ENCODE measurements at places on chromosomes 11 and 22.

DNA sequence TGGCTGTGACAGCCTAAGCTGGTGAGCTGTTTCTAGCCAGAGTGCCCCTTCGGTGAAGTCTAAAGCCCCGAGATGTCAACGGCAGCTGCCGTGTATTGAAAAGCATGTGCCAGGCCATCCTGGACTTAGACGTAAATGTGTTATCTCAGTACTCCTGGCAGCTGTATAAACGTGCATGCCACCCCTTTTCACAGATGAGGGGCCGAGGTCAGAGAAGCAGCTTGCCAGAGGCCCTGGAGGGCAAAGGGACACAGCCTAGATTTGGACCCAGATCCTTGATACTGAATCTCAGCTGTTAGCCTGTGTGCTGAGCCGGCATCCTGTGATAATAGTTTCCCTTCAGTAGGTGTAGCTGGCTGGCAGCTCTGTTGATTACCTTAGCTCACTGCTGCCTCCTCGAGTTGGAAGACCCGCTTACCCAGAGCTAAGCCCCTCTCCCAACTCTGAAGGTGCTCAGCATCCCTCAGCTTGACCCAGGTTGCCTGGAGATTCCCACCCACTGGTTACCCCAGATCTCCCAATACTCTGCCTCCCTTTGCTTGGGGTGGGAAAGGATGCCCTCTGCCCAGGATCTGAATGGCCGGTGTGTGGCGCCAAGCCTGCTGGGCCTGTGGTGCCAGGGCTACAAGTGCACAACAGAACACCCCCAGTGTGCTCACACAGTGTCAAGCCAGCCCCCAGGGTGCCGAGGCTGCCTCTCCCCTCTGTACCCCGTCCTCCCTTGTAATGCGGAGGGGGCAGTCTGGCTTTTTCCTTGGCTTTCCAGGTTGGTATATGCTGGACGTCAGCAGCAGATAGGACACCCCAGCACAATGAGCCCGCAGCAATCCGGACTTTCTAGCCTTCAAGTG, 59.8 kb upstream of the WNT7B start:
- no peak for DNase-seq

DNA sequence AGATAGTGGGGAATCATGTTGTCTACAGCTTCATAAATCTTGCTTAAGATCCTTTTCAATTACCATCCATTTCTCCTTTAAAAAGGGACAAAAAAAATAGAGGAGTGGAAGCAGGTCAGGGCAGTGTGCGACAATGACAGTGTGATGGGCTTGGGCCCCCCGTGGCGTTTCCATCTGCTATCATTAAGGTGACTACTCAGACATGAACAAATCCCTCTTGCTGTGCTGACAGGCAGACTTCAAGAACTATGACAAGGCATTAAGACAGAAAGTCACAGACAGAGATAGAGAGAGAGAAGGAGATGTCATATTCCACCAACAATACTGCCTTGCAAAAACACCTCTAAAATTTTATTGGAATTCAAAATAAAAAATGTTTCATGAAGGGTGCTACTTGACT, 263.2 kb downstream of the DCDC1 start:
- no peak for DNase-seq

GRCh38 chr11:6655790-6656583, at the start of gene DCHS1:
TSS of gene DCHS1 (minus strand) at chr11:6655809. CDS start at chr11:6641613, 14,196 bp downstream.
- DNase-seq: peak; percentile 56

- no peak for DNase-seq
Observed at GRCh38 chr11:113119074-113119473, 157.9 kb downstream of the NCAM1 start.

DNA sequence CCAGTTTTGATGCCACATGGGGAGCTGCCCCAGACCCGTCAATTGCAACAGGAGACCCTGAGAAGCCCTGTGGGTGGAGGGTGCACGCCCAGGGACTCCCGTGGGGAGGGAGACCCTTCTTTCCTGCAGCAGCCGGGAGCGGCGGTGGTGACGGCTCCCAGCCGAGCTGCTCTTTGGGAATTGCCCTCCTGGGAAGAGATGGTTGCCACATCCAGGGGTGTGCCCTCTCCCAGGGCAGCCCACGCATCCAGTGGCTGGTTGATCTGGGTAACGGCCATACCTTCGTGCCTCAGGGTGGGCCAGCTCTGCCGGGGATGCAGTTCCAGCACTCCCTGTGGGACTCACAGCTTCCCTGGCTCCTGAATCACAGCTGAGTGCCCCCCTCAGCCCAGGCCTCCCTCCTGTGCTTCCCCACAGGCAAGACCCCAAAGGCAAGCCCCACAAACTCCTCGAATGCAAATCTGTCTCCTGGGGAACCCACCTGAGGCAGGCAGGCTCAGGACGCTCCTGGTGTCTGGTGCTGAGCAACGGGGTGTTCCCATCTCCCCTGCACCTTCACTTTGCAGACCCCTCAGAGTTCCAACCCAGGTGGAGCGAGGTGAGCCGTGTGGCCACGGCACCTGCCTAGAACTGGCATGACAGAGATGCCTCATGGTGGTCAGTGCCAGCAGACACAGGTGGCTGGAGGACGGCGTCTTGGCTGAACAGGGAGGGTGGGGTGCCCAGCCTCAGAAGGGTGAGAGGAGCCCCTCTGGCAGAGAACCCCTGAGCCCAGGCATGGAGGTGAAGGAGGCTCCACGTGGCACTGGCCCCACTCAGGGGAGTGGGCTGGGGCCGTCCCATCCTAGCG, 1027.4 kb downstream of the BRD1 start:
- no peak for DNase-seq

GRCh38 chr22:40312050-40312449, 34.2 kb upstream of the ADSL start:
- no peak for DNase-seq

DNA sequence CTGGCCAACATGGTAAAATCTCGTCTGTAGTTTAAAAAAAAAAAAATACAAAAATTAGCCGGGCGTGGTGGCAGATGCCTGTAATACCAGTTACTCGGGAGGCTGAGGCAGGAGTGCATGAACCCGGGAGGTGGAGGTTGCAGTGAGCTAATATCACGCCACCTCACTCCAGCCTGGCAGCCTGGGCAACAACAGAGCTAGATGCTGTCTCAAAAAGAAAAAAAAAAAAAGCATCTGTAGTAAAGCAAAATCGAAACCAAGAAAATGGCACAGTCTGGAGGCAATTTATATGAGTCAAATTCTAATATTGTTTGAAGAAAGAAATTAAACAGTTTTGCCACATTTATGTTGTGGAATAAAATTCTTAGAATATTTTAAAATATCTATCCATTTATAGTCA, 365.0 kb upstream of the CHORDC1 start:
- DNase-seq: no peak

DNA sequence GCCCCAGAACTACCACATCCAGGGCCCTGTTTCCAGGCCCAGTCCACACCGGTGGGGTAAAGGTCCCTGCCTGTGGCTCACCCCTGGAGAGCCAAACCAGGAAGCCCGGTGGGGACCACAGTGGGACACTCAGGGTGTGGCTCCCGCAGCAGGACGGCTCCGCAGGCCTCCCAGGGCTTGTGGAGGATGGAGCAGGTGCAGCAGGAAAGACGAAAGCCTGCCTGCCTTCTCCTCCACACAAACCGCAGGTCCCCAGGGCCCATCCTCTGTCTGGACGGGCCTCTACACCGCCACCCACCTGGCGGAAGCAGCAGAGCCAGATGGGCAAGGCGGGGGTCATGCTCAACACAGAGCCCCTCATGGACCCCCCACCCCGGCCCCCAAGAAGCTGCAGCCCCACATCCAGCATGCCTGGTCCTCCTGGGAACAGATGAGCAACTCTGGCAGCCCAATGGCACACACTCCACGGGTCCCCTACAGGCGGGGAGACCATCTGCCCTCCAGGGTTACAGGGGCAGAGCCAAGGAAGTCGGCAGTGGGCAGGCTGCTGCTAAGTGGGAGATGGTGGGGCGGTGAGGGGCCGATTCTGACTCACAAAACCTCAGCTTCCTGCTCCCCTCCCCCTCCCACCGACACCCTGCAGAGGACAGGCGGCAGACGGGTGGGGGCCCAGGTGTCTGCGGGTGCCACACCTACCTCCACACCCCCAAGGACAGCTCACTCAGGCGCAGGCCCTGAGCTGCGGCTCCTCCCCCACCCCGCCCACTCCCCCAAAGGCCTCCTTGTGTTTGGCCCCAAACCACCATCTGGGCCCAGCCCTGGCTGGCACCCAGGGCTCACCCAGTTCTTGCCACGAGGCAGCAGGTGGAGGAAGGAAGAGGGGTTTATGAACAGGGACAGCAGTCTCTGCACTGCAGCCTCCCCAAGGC, 5.2 kb downstream of the SBF1 start:
- DNase-seq: no peak

DNA sequence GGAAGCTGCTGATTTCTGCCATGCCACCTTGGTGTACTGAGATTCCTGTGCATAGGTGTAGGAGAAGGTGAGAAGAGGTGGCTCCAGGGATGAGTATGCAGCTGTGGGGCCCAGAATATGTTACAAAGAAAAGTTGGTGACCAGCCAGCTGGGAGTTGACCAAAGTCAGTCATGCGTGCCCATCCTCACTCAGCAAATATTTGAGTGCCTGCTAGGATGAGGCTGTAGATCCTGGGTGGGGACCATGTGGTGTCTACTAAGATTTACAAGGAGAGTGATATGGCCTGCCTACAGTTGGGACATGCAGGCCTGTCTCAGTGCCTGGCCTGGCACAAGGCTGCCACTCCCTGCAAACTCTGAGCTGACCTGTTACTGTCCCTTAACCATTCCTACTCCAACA, 19.4 kb downstream of the RNF185 start:
- DNase-seq: peak; percentile 32

DNA sequence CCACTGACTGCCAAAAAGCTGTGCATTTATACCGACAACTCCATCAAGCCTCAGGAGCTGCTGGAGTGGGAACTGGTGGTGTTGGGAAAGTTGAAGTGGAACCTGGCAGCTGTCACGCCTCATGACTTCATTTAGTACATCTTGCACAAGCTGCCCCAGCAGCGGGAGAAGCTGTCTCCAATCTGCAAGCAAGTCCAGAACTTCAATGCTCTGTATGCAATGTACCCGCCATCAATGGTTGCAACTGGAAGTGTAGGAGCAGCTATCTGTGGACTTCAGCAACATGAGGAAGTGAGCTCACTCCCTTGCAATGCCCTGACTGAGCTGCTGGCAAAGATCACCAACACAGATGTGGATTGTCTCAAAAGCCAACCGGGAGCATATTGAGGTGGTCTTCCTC, at the start of gene SLC22A25:
TSS of gene SLC22A25 (minus strand) at position 67 of the 400 bp plus-strand sequence. CDS start 13,947 bp downstream, outside the sequence.
- no peak for DNase-seq

GRCh38 chr22:41023299-41023623, 69.1 kb upstream of the EP300 start:
- DNase-seq: no peak

DNA sequence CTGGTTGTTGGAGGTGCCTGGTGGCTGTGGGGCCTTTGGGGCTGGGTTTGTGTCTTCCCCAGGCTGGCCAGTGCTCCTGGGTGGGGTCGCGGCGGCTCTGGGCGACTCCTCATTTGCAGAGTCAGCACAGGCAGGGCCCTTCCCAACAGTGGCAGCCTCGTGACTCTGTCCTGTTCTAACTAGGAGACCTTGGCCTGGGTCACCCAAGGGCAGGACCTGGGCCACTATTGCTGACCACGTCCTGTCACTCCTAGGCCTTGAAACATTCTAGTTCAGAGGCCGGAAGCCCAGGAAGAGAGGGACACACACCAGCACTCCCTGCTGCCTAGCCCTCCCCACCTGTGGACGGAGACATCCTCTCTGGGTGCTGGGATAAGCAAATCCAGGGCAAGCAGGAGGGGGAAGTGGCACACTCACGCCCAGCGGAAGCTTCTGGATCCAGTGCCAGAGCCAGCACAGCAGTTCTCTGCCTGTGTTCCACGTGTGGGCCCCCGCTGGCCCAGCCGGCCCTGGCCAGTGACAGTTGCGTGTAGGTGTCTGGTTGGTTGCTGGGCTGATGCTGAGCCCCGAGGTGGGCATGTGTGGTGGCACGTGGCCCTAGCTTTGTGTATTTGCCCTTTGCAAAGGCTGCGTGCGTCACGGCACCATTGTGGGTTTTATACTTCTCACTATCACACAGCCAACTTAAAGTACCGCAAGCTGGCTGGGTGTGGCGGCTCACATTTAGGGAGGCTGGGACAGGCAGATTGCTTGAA, 4.3 kb upstream of the CHID1 start:
- no peak for DNase-seq

DNA sequence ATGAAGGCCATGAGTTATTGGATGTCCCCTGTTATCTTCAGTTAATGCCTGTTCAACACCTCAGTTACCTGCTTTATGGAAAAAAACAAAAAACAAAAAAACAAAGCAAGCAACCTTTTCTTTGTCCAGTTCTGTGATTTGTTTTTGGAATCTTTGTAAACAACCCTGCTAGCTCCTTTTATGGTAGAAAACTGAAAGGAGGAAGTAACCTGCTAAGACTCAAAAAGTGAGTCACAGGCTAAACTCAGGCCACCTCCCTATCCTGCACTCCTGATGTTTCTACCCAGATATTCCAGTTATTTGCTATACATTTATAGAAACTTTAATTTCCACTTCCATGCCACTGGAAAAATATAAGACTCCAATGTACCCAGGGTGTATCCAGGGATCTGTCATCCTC, 20.6 kb upstream of the TLCD5 start:
- no peak for DNase-seq

DNA sequence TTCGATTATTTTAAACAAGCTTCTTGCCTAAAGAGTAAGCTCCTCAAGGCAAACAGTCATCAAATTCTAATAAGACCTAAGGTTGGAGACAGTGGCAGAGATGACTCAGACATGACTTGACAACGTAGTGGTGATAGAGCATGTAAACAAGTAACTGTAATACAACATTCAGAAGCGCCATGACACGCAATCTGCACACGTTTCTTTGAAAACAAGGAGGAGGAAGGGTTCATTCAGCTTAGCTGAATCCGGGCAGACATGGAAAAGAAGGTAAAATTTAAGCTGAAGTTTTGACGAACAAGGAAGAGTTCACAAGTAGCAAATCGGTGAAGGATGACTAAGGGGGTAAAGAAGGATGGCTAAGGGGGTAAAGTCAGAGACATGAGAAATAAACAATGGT, 152.4 kb upstream of the ZC3H12C start:
- DNase-seq: peak; percentile 38

DNA sequence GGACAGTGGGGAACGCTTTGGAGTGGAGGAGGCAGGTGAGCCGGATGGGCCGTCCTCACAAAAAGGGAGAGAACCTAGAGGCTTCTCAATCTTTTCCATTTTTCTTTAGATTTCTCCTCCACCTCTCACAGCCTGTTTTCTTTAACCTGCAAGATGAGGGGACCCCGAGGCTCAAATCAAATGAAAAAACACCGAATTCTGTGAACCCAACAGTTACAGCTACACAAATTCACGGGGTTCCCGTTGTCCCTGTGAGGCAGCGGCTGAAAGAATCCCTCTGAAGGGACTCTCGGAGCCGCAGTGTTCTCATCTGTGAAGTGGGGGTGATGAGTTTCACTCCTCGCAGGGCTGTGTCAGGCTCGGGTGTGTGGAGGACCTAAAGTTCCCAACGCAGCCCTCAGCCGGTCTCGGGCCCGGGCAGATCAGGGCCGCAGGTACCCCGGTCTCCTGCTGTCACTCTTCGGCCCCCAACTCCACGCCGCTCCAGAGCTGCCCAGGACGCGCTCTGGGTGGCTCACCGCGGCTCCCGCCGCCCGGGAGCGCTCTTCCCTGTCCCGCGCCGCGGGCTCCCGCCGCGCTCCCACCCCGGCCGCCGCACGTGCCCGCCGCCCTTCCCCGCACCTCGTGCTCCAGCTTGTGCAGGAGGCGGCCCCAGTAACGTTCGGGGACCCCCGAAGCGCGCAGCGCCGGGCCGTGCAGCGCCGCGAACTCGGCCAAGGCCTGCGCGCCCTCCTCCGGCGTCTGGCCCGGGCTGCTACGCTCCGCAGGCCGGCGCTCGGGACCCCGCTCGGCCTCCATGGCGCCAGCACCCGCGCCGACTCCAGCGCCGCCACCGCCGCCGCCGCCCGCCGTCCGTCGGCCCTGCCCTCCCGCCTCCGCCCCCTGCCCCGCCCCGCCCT, at the start of gene TTLL12:
TSS of gene TTLL12 (minus strand) at position 863 of the 899 bp plus-strand sequence. CDS start at position 798, 65 bp downstream.
- peak; percentile 89 for DNase-seq
